ENCODE measurements at places on chromosomes 6 and 20. TPM values are rescaled to one million over a fixed set of nuclear protein-coding genes. Genes with fewer than 3 reads are reported as not detected.

Gene C20orf141
- not detected for total RNA-seq

Gene CLDN20
- not detected for total RNA-seq

Gene PHACTR1
- 8.3 TPM for total RNA-seq

Gene RNF39
- not detected for total RNA-seq

Gene THBS2
- not detected for total RNA-seq

Gene LRRN4
- not detected for total RNA-seq

Gene FAM83B
- not detected for total RNA-seq

Gene LST1
- total RNA-seq = 5.1 TPM

Gene PACRG
- not detected for total RNA-seq

Gene FAM83C
- total RNA-seq = not detected

Gene TPBG
- total RNA-seq = not detected

Gene SLC4A11
- 0.60 TPM for total RNA-seq

Gene KHDC1L
- total RNA-seq = 5.8 TPM

Gene EEF1A1
- total RNA-seq = 10,549 TPM

Gene ROS1
- total RNA-seq = not detected

Gene CCDC170
- not detected for total RNA-seq

Gene GRM1
- 0.40 TPM for total RNA-seq

Gene NKAPL
- total RNA-seq = 0.11 TPM

Gene GPR63
- total RNA-seq = not detected

Gene BMP6
- total RNA-seq = 0.07 TPM

Gene SLC22A23
- total RNA-seq = not detected

Gene CBLN4
- total RNA-seq = not detected

Gene GPR6
- not detected for total RNA-seq

Gene MAS1
- total RNA-seq = not detected

Gene WFDC12
- not detected for total RNA-seq

Gene TFAP2D
- total RNA-seq = not detected

Gene CHMP4B
- 45.5 TPM for total RNA-seq

Gene SLC17A9
- 15.9 TPM for total RNA-seq

Gene MYLK4
- 0.78 TPM for total RNA-seq

Gene NR2E1
- total RNA-seq = not detected

Gene TBX18
- not detected for total RNA-seq

Gene CST2
- not detected for total RNA-seq

Gene SH3BGRL2
- not detected for total RNA-seq

Gene ZKSCAN3
- total RNA-seq = 5.1 TPM

Gene KCNK5
- not detected for total RNA-seq

Gene SLC22A16
- not detected for total RNA-seq

Gene OR12D3
- total RNA-seq = not detected

Gene OPN5
- not detected for total RNA-seq

Gene RIPPLY2
- total RNA-seq = not detected

Gene GABBR1
- 9.9 TPM for total RNA-seq

Gene CDYL
- 16.4 TPM for total RNA-seq

Gene GSTA2
- not detected for total RNA-seq

Gene NKX2-2
- not detected for total RNA-seq

Gene IPCEF1
- total RNA-seq = not detected

Measured in Karpas-422 (cell line).